ENCODE measurements at places on chromosomes 12 and 14. TPM values are rescaled to one million over a fixed set of nuclear protein-coding genes. Genes with fewer than 3 reads are reported as not detected.

SMCO2 gene
- total RNA-seq = 0.36 TPM

ADAM20 gene
- 1.2 TPM for total RNA-seq

C3AR1 gene
- 0.28 TPM for total RNA-seq

CISTR gene
- not detected for total RNA-seq

SYNDIG1L gene
- total RNA-seq = not detected

TSPAN9 gene
- 58.6 TPM for total RNA-seq

KNTC1 gene
- total RNA-seq = 22.7 TPM

SYT1 gene
- total RNA-seq = 1.7 TPM

SLCO1C1 gene
- total RNA-seq = 0.19 TPM

OR6C2 gene
- total RNA-seq = not detected

KRT77 gene
- not detected for total RNA-seq

SRGAP1 gene
- total RNA-seq = 2.0 TPM

BCAT1 gene
- 118 TPM for total RNA-seq

ACIN1 gene
- 83.1 TPM for total RNA-seq

SLC7A8 gene
- total RNA-seq = 0.63 TPM

PTPRQ gene
- total RNA-seq = not detected

PIWIL1 gene
- not detected for total RNA-seq

RNASE11 gene
- total RNA-seq = not detected

DYNC1H1 gene
- 471 TPM for total RNA-seq

PGF gene
- 395 TPM for total RNA-seq

SLC25A47 gene
- not detected for total RNA-seq

MLXIP gene
- 12.9 TPM for total RNA-seq

AQP2 gene
- not detected for total RNA-seq

TRAF3 gene
- total RNA-seq = 32.6 TPM

GSKIP gene
- 41.2 TPM for total RNA-seq

CCDC184 gene
- total RNA-seq = 0.28 TPM

TTC9 gene
- total RNA-seq = under 0.01 TPM

NOS1 gene
- total RNA-seq = not detected

CLECL1 gene
- not detected for total RNA-seq

EPYC gene
- total RNA-seq = not detected

ANG gene
- total RNA-seq = 2.6 TPM

GPR162 gene
- total RNA-seq = 10.2 TPM

ENDOU gene
- not detected for total RNA-seq

CLSTN3 gene
- 14.3 TPM for total RNA-seq

NTN4 gene
- 92.9 TPM for total RNA-seq

NTF3 gene
- total RNA-seq = not detected

SERPINA12 gene
- total RNA-seq = not detected

KITLG gene
- total RNA-seq = 24.1 TPM

POTEM gene
- total RNA-seq = not detected

ALKBH1 gene
- total RNA-seq = 7.8 TPM

HOXC11 gene
- total RNA-seq = not detected

RDH5 gene
- total RNA-seq = 2.8 TPM

SIX4 gene
- 2.4 TPM for total RNA-seq

C14orf180 gene
- total RNA-seq = not detected

GPR132 gene
- not detected for total RNA-seq

FOXN4 gene
- total RNA-seq = not detected

GPX2 gene
- 0.09 TPM for total RNA-seq

SMAGP gene
- 10.2 TPM for total RNA-seq

CNIH1 gene
- total RNA-seq = 82.7 TPM

BCL2L14 gene
- not detected for total RNA-seq

TAS2R10 gene
- 0.66 TPM for total RNA-seq

KRT73 gene
- not detected for total RNA-seq

PDE3A gene
- 14.8 TPM for total RNA-seq

ARHGEF25 gene
- total RNA-seq = 1.8 TPM

Measured in endothelial cell of coronary artery (primary cell).